ENCODE measurements at places on chromosomes 12 and 14. TPM values are rescaled to one million over a fixed set of nuclear protein-coding genes. Genes with fewer than 3 reads are reported as not detected.
A peak's percentile ranks its signal among the peaks of the same experiment; 100 is the strongest.

- DNase-seq: no peak
These were observed 13.5 kb upstream of the TNFAIP2 start for GRCh38 chr14:103109535-103110441.

DNA sequence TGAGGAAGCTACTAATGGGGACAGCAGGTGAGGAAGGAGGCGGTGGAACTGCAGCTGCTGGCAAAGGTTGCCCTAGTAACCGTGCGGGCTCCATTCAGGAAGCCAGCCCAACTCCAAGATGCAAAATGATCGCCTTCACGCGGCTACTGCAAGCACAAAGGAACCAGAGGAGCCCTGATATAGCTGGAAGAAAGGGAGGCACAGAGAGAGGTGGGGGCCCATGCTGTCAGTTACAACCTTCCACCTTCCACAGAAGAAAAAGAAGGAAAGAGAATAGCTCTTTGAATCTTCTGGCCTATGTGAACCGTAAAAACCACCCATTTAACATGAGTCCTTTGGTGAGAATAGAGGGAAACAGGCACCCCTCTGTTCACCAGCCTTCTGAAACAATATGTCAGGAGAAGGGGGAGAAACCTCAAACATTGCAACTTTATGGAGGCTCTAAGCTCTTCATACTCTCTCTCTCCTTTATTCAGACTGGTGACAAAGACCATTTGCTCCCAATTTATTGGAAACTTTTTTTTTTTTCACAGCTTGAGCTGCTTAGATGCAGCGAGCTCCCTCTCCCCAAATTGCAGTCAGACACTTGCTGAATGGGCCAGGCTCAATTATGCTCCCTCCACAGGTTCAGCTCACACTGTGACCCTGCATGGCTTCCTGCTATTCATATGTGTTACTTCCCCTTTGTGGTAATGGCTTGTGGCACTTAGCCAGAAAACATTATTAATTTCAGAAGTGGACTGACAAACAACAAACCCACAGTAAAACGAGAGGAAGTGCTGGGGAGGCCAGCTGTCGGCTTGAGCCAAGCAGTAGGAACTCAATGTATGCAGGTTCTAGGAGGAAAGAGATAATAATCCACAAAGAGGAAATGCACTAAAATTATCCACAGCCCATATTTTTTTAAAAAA is 6.2 kb downstream of the DUSP6 start:
- peak; percentile 44 for DNase-seq

GRCh38 chr14:95770777-95771176 is 56.9 kb upstream of the TCL1A start:
- DNase-seq: no peak

- DNase-seq: no peak
These were observed 10.7 kb upstream of the GPR68 start for GRCh38 chr14:91255026-91255695.

GRCh38 chr12:97643924-97644323 is 181.3 kb downstream of the RMST start:
- DNase-seq: no peak

GRCh38 chr12:12896260-12896659 is 4.9 kb downstream of the GPRC5A start:
- no peak for DNase-seq

RNASE3 gene
- polyA plus RNA-seq: 1.2 TPM

SLC5A8 gene
- polyA plus RNA-seq: 1.5 TPM

LTBP2 gene
- 2.1 TPM for polyA plus RNA-seq

CYP27B1 gene
- polyA plus RNA-seq: 3.5 TPM
